Stimulated activated CD8-positive, alpha-beta memory T cell treated with anti-CD3 and anti-CD28 coated beads, Interleukin-4, amount 100 ng/mL, for 4 hours (primary cell): ENCODE measurements at places on chromosomes 12 and 14.

GRCh38 chr14:31842899-31843298, 234.2 kb upstream of the ARHGAP5 start:
- no peak for DNase-seq

- no peak for DNase-seq
Observed at GRCh38 chr14:73749706-73750530, 35.7 kb upstream of the PNMA1 start.

- DNase-seq, result peak; percentile 46
Observed at GRCh38 chr14:103520657-103521437, 1.8 kb downstream of the CKB start.

DNA sequence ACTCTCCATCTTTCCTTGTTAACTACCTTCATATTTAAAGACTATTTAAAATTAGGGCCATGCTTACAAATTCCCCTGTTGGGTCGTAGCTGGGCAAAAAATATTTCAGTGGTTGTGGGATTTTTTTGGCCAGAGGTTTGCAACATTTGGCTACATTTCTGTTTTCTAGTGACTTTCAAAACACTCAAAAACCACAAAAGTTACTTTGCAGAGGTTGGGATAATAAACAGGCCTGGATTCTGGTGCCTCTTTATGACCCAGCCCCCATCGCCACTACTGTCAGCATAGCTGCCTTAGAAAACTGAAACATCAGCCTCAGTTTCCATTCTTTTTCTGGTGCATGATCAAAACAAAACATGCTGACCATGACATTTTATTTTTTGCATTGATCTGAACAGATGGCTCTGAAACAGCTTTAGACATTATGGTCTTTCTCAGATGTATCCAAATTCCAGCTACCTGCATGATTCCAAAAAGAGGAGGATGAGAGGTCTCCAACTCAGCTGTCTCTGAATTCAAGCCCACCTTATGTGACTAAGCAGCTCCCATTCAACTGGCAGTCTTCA, 5.2 kb downstream of the DPF3 start:
- no peak for DNase-seq

DNA sequence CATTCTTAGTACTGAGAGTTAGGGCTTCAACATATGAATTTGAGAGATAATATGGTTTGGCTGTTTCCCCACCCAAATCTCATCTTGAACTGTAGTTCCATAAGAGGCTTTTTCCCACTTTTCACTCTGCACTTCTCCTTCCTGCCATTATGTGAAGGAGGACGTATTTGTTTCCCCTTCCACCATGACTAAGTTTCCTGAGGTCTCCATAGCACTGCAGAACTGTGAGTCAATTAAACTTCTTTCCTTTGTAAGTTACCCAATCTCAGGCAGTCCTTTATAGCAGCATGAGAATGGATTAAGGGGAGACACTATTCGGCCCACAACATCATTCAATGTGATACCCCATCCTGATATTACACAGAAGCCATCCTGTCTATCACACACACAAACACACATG, 36.8 kb upstream of the ALG10B start:
- DNase-seq, result no peak

DNA sequence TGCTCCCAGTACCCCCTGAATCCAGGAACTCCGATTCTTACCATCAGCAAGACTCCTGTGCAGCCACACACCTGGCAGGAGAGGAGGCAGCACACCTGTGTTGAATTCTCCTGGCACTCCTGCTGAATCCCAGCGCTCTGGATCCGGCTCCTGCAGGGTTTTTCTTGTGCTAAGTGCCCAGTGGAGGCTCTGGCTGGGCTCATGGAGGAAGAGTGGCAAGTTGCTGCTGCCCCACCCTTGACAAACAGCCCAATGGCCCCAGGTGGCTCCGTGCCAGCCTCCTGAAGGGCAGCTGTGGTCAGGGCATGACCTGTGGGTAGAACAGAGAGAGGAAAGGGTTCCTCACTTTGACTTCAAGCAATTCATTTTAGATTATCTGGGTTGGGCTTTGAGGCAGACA, 20.0 kb downstream of the CRACR2A start:
- DNase-seq, result no peak

DNA sequence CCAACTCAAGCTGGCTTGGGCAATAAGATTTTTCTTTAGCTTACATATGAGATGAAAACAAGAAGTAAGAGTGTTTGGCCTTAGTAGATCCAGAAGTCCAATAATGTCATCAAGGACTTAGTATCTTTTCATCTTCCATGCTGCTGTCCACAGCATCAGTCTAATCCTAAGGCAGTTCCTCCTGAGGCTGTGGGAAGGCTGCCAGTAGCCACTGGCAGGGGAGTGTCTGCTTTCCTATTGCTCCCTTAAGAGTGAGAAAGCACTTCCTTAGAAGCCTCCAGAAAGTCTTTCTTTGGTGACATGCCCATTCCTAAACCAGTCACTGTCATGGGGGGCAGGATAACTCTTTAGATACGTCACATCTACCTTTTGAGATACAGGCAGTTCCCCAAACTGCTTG, 317.7 kb downstream of the BMP4 start:
- no peak for DNase-seq

DNA sequence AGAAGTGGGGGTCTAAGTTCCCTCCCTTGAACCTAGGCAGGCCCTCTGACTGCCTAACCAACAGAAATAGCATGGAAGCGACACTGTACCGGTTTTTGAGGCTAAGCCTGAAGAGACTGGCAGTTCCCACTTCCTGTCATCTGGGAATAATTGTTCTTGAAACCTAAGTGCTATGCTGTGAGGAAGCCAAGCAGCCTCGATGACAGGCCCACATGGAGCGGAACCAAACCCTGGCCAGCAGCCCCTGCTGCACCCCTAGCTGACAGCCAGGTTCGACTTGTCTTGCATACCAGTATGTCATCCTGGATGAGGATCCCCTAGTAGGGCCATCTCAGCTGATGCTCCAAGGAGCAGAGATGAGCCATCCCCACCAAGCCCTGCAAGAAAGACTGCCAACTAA, 6.4 kb upstream of the GPR68 start:
- no peak for DNase-seq

GRCh38 chr12:19588951-19589350, 149.7 kb downstream of the AEBP2 start:
- DNase-seq, result no peak

DNA sequence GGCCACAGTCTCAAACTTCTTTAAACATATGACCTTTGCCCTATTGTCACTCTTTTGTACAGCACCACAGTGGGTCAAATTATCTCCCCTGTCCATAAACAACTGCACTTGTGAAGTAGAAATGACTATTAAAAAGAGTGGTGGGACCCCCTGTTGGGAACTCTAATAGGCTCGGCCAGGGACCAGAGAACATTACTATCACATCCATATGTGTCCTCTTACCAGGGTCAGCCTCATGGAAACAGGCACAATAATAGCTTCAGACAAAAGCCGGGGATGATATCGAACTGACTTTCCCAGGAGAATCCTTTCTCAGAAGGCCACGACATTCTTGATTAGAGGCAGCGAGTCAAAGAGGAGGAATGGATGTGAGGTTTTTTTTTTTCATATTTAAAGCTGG, 96.6 kb downstream of the NKX2-1 start:
- DNase-seq, result no peak

- DNase-seq, result peak; percentile 62
Observed at GRCh38 chr12:106903241-106903945, 52.3 kb upstream of the TMEM263 start.

DNA sequence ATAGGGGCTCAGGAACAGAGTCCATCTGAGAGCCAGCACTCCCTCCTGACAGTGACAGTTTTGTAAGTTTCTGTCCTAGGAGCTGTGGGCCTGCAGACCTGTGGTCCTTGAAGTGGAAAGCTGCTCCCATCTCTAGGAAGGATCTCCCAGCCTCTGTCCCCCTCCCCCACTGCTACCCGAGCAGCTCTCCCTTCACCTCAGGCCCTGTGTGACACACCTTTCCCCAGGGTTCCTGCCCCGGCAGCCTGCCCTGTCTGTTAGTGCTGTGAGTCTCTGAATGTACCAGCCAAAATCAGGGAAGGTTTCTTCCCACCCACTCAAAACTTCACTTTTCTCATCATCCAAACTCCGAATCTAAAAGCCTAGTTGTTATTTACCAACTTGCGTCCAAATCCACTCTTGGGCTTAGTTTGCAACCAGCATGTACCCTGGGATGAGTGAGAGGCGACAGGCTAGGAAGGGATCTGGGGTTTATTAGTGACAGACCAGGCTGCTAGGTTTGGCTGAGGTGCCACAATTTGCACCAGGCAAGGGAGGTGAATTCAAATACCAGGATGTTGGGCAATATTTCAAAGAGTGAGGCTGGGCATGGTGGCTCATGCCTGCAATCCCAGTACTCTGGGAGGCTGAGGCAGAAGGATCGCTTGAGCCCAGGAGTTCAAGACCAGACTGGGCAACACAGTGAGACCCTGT, 39.9 kb downstream of the NINJ2 start:
- no peak for DNase-seq

DNA sequence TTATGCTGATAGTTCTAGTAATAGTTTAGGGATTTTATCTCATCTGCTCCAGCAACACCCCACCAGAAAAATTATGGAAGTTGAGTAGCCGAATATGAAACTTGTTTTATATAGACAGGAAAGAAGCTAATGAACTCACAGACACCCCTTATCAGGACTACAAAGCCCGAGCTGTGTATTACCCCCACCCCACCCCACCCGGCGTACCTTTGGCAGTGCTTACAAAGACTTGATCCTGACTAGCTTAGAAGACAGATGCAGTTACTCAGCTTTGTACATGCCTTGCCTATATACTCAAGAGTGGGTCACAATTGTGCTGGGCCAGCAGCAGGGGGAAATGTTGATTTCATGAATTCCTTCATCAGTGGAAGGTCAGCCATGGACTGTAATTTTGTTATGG, 22.4 kb downstream of the PROX2 start:
- no peak for DNase-seq

DNA sequence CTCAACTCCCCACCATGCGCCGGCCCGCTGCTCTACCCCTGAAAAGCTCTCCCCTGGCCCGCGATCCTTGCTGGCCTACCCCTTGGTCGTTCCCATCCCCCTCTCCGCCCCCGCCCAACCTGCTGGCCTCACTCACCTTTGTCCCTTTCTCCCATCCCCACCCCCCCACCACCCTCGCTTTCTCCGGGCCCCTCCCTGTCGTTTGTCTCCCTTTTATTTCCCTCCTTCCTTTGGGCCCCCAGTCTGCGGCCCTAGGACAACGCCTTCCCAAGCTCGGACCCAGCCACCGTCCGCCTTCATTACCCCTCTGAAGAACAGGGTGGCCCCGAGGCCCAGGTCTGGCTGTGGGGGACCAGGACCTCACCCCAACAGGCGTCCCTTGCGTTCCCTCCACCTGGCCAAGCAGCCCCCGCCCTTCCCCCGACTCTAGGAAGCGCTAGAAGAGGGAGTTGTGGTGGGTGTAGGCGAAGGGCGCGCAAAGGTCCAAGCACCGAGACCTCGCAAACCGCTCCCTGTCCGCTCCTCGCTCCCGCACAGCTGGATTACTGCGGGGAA, 6.9 kb upstream of the SLC7A7 start:
- DNase-seq, result no peak

DNA sequence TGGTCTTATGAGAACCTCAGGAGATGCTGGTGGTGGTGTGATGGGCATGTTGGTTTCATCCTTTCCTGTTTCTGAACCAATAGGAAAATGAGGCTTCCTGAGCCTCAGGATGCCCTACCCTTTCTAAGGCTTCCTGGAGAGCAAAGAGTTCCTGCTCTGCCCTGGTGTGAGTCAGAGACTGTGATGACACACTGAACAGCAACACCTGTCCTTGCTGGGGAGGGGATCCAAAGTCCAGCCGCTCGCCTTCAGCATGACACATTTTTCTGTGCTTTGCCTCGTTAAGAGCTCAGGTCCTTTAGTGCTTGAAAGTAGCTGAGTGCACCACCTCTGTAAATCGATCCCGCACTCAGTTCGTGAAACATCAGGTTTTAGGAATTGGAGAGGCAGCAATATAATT, 116.0 kb downstream of the CACNA1C start:
- no peak for DNase-seq

DNA sequence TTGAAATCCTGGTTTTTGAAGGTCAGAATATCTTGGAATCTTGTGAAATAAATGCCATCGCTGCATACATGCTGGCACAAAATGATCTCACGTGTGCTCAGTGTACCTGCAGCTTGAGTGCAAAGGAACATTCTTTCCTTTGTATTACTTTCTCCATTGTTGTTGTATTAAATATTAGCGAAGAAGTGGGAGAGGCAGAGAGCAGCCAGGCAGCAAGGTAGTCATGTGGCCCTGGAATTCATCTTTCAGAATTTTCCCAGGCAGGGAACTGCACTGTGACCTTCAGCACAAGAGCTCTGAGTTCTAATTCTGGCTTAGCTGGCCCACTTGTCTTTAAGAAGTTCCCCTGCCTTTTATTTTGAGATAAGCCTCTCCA, 145.5 kb downstream of the PRKCH start:
- no peak for DNase-seq

DNA sequence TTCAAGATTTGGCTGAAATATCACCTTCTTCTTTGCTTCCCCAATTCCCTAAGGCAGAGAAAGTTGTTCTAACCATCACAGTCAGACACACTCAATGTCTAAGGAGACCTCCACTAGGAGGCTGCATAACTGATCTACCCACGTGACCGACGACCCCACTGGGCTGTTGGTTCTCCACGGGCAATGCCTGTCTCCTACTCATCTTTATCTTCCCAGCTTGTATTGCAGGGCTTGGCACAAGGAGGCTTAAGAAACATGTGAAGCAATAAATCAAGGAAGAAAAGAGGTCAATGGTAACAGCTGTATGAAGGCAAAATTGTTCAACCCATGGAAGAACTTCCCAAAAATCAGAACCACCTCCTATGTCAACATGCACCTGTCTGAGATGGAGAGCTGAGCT, 27.1 kb downstream of the NT5DC3 start:
- no peak for DNase-seq

DNA sequence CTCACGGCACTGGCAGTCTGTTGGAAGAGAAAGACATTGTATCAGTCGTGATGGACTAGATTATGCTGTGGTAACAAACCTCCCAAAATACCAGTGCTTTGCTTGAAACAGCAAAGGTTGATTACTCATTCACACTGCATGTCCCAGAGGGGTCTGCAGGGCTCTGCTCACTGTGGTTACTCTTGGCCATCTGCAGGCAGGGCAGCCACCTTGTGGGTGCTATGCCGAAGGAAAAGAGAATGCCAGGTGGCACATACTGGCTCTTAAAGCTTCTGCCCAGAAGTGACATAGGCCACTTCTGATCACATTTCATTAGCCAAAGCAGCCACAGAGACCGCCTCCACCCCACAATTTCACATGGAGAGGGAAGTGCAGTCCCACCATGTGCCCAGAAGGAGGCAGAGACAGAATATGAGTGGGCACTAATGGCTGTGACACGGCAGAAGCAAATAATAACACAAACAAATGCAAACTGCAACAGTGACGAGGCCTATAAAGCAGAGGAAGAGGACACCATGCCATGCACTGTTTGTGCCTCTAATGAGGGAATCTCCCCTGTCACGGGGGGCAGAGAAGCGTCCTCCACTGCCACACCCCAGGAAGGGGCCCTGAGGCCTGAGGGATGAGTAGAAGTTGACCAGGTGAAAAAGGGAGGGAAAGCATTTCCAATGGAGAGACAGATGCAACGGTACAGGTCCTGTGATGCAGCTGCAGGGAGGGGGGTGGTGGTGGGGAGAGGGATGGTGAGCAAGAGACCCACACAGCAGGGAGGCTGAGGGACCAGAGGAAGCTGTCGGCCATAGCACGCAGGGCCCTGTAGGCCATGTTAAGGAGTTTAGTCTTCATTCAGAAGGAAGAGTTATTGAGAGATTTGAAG, 51.7 kb upstream of the KICS2 start:
- no peak for DNase-seq
